ENCODE measurements at places on chromosomes 2 and 18. TPM values are rescaled to one million over a fixed set of nuclear protein-coding genes. Genes with fewer than 3 reads are reported as not detected.

DNA sequence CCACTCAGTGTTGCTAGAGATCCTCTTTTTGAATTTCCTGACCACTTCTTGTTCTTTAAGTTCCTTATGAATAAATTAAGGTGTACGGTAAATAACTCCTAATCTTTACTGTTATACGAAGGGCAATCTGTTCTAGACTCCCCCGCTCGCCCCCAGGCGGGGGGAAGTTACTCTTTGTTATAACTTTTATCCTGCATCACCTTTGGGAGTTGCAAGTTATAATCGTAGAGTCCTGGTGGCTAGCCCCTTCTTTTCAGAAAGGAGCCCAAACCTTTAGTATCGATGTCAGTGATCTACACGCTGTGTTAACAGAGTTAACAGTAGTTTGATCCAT lies 652 bp downstream of the GCA start:
- no peaks in the 10 kb centered on the region for H3K27me3 ChIP-seq
- H3K36me3 ChIP-seq, result no peaks in the 10 kb centered on the region
- H3K4me1 ChIP-seq, result peaks cover 11% of the 10 kb centered on the region
- H3K27ac ChIP-seq, result peak overlapping the region; percentile 72

Gene KCNJ3
- total RNA-seq, result under 0.01 TPM

Gene RNMT
- total RNA-seq, result 22.3 TPM

Gene FIGN
- total RNA-seq, result 7.1 TPM

Gene CXCR1
- not detected for total RNA-seq

Gene STAT4
- 2.3 TPM for total RNA-seq

- no peaks in the 10 kb centered on the region for H3K36me3 ChIP-seq
- no peak for DNase-seq
- H3K4me3 ChIP-seq, result no peak overlapping the region
- no peaks in the 10 kb centered on the region for H3K4me1 ChIP-seq
These were observed 17.3 kb downstream of the ESPNL start for GRCh38 chr2:238117199-238118154.

- no peaks in the 10 kb centered on the region for H3K36me3 ChIP-seq
- H3K27ac ChIP-seq, result no peak overlapping the region
- H3K4me3 ChIP-seq, result no peak overlapping the region
- no peaks in the 10 kb centered on the region for H3K4me1 ChIP-seq
- no peak for DNase-seq
These were observed 115.2 kb downstream of the NCKAP5 start for GRCh38 chr2:133453032-133453431.

GRCh38 chr2:163319006-163319405 lies 416.8 kb downstream of the FIGN start:
- no peaks in the 10 kb centered on the region for H3K27me3 ChIP-seq
- no peaks in the 10 kb centered on the region for H3K36me3 ChIP-seq
- H3K27ac ChIP-seq, result no peak overlapping the region
- H3K4me1 ChIP-seq, result no peaks in the 10 kb centered on the region
- no peak overlapping the region for H3K4me3 ChIP-seq

Gene GALNT14
- total RNA-seq, result not detected

Gene CYBRD1
- total RNA-seq, result 202 TPM

DNA sequence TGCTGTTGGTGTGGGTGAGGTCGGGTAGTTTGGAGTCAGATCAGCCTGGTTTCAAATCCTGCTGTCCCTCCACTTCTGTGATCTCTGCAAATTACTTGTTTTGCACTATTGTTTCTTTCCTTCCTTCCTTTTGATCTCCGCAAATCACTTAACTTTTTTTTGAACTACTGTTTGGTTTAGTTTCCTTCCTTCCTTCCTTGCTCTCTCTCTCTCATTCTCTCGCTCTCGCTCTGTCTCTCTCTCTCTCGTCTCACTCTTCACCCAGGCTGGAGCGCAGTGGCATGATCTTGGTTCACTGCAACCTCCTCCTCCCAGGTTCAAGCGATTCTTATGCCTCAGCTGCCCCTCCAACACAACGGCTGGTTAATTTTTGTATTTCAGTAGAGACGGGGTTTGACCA lies 141.6 kb upstream of the ITGA6 start:
- H3K36me3 ChIP-seq, result no peaks in the 10 kb centered on the region
- peaks cover 5% of the 10 kb centered on the region for H3K4me1 ChIP-seq
- no peaks in the 10 kb centered on the region for H3K27me3 ChIP-seq
- no peak overlapping the region for H3K4me3 ChIP-seq
- H3K27ac ChIP-seq, result peak overlapping the region; percentile 10

Gene PSD4
- total RNA-seq, result 1.4 TPM

DNA sequence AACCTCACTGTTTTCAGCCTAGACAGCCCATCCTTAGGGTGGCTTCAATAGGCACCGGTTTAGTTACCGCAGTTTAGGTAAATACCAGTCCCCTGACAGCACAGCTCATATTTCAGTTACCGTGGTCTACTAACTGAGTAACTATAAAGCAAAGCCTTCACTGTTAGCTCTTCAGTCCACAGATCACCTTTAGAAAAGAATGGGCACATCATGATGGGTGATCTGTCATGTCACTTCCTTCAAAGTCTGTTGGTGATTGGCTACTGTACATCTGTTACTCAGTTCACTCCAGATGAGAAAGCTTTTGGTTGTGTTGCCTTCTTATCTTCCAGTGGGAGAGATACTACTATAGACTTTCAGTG lies 21.0 kb downstream of the SLC20A1 start:
- H3K27me3 ChIP-seq, result no peaks in the 10 kb centered on the region
- no peak overlapping the region for H3K27ac ChIP-seq
- no peak overlapping the region for H3K4me3 ChIP-seq
- peaks cover 5% of the 10 kb centered on the region for H3K36me3 ChIP-seq
- no peak for DNase-seq
- H3K4me1 ChIP-seq, result no peaks in the 10 kb centered on the region

DNA sequence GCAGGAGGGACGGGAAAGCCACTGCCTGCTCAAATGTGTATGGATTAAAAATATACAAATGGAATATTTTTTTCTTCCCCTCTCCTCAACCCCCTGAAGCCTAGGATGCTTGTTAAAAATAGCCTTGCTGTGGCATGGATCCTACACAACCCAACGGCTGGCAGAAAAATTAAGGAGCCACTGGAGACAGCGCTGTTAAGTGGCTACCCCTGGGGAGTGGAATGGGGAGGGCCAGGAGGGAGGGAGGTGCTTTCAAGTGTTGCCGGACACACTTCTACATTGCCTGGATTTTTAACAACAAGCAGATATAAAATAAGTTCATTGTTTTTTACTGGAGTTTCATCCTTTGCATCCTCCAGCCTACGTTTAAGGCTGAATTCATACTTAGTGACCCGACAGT lies 66.6 kb downstream of the ZBTB7C start:
- DNase-seq, result no peak
- no peaks in the 10 kb centered on the region for H3K36me3 ChIP-seq
- H3K4me1 ChIP-seq, result no peaks in the 10 kb centered on the region
- peak overlapping the region; percentile 74 for H3K27ac ChIP-seq
- H3K27me3 ChIP-seq, result no peaks in the 10 kb centered on the region
- no peak overlapping the region for H3K4me3 ChIP-seq

Gene TNFAIP6
- 3.9 TPM for total RNA-seq

GRCh38 chr18:70288171-70288850 lies 534 bp upstream of the SOCS6 start:
- peak; percentile 78 for DNase-seq
- H3K4me1 ChIP-seq, result peaks cover 34% of the 10 kb centered on the region
- H3K4me3 ChIP-seq, result peak overlapping the region; percentile 71
- no peaks in the 10 kb centered on the region for H3K36me3 ChIP-seq

Measured in sigmoid colon (tissue), 7 donors.